ENCODE measurements at places on chromosomes 12 and 14.

DNA sequence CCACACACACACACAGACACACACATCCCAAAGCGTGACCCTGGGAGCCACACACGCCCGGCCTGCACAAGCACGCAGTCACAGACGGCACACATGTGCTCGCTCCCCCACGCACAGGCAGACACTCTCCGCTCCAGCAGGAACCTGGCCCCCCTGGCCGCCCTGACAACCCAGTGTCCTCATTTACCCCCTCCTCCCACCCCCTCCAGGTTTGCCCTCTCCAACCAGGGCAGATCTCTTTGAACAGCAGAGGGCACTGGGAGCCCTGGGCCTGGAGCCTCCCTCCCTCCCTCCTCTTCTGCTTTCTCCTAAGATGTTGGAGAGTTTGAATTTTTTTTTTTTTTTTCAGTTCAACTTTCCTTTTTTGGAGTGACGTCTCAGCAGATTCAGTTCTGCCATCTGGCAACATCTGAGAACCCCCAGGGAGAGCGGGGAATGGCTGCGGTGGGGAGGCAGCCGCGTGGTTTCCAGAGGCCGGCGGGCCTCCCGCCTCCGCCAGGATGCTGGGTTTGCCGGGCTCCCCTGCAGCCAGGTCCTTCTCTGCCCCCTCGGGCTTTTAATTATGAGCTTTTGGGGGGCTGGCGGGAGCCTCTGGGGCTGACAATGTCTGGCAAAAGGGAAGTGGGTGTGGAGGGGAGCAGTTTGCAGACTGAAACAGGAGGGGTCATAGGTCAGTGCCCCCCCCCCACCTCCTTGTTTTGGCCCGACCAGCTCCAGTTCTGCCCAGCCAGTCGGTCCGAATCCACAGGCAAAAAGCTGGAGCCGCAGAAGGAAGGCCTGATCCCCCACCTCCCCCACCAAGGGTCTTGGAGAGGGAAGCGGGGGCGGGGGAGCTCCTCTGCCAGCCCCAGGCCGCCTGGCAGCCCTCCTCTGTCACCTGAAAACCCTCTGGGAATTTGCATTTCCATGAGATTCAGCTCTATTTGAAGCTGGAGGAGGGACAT lies 1.3 kb upstream of the NCOR2 start:
- DNase-seq = peak; percentile 51

DNA sequence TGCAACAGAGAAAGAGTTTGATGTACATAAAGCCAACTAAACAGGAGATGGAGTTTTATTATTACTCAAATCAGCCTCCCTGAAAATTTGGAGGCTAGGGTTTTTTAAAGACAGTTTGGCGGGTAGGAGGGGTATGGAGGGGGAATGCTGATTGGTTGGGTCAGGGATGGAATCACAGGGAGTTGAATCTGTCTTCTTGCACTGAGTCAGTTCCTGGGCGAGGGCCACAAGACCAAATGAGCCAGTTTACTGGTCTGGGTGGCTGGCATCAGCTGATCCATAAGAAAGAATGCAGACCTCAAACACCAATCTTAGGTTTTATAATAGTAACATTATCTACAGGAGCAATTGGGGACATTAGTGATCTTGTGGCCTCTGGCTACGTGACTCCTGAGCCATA lies 64.9 kb downstream of the RIN3 start:
- DNase-seq = no peak

- no peak for DNase-seq
These were observed 152.1 kb downstream of the DPF3 start for GRCh38 chr14:72741826-72742117.

- no peak for DNase-seq
These were observed 155.7 kb downstream of the NRXN3 start for GRCh38 chr14:78325911-78326310.

GRCh38 chr12:12883369-12884001 lies 7.9 kb upstream of the GPRC5A start:
- no peak for DNase-seq

GRCh38 chr12:20451761-20452160 lies 83.4 kb downstream of the PDE3A start:
- no peak for DNase-seq

GRCh38 chr12:46664761-46665287 lies 161.0 kb downstream of the SLC38A4 start:
- no peak for DNase-seq

DNA sequence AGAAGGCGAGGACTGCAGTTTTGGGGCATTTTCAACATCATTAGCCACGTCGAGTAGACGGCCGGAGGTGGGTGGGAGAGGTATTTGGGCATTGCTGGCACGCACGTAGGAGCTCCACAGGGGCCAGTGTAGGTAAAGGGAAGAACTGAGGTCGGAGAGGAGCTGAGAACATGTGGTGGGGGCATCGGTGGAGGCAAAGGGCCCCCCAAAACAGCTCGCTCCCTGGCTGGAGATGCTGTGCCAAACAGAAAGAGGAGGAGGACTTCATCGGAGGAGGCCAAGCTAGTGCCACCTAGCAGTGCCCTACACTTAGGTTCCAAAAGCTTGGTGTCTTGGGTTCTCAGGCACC lies 52.0 kb upstream of the PPP2R5C start:
- DNase-seq = no peak

DNA sequence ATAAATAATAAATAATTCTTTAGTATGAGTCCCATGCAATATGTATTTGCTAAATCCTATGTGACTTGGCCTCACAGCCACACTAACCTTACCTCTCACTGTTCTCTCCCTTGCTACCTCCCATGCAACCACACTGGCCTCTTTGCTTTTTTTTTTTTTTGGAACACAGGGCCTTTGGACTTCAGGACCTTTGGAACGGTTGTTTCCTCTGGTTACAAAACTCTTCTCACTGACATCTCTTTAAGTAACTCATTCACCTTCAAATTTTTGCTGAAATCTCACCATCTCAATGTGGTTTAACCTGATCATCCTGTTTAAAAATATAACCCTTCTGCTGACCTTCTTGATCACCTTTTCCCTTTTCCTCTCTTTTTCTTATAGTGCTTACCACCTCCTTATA lies 194.0 kb downstream of the SSPN start:
- no peak for DNase-seq

- DNase-seq = no peak
These were observed 90.1 kb downstream of the SLC6A15 start for GRCh38 chr12:84822525-84822924.

DNA sequence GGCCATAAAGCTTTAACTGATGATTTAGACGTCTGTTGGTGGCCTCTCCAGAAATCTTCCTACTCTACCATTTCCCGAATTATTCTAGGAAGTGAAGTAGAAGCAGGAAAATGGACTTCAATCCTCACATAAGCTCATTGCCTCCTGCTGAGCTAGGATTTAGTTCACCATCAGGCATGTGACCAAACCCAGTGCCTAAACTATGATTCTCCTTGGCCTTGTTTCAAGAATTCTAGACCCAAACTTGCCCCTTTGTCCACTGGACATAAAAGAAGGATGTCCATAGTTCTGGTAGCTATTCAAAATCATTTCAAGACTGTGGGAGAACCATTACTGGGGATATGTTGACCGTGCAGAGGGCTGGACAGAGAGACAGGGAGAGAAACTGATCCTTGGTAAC lies 105.8 kb downstream of the C12orf50 start:
- no peak for DNase-seq

DNA sequence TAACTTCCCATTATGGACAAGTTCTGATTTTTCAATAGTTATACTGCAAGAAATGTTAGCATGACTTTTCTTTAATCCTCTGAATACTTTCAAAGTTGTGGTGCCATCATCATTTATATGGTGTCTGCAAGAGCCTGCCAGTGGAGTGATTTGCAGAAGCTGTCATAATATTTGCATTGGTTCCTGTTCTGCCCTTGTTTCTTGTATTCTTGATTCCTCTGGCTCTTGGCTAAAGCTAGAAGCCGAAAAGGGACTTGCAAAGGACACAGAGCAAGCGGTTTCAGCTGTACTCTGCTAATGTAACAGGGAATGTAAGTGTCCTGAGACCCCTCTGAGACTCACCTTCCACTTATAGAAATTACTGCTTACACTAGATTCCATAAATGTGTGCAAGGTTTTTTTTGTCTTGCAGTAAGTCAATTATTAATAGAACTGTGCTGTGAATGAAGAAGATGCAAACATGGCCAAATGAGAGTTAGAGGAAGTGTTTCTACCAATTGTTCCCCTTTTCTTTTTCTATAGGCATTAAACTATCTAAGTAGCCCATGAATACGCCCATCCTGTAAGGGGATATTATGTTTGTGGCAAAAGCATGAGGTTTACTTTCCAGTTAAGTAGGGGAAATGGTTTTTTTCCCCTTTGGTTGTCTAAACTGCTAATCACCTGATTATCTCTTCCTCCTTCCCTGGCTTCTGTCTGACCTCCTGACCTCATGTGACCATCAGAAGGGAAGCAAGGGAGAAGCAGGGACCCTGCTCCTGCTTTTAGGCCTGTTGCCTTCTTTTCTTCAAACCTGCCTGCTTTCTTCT lies 5.3 kb downstream of the DYRK4 start:
- no peak for DNase-seq

- DNase-seq = no peak
These were observed 5.2 kb upstream of the LMO3 start for GRCh38 chr12:16611146-16611545.

DNA sequence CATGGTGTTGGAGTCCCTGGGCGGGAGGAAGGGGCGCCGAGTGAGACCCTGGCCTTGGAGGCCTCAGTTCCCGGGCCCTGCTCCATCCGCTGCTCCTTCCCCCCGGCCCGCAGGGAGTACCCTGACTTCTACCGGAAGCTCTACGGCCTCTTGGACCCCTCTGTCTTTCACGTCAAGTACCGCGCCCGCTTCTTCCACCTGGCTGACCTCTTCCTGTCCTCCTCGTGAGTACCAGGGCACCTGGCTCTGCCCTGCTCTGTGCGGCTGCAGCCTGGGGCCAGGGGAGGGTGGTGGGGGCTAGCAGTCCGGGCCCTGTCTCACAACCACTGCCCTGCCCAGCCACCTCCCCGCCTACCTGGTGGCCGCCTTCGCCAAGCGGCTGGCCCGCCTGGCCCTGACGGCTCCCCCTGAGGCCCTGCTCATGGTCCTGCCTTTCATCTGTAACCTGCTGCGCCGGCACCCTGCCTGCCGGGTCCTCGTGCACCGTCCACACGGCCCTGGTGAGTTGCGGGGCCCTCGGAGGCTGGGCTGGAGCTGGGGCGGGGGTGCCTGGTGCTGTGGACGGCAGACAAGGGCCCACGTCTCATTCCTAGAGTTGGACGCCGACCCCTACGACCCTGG lies 7.0 kb downstream of the NOC4L start:
- no peak for DNase-seq

DNA sequence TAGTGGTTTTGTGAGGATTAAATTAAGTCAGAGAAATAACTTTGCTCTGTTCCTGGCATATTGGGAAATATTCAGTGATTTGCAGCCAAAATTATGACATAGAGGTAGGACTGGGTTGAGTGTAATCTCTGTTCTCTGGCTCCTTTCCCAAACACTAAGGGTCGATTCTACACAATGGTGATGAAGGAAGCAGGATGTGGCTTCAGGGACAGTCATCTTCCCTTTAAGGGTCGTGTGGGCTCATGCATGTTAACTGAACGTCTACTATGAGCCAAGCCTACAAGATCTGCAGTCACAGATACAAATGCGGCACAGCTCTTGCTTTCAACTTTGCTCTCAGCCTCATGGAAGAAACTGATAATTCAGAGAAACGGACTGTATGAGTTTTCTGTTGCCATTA lies 381.6 kb downstream of the VRK1 start:
- DNase-seq = no peak

- no peak for DNase-seq
These were observed 455.3 kb upstream of the ATP2B1 start for GRCh38 chr12:90163975-90164374.

- DNase-seq = no peak
These were observed 3.6 kb downstream of the RIMBP2 start for GRCh38 chr12:130712346-130713065.

DNA sequence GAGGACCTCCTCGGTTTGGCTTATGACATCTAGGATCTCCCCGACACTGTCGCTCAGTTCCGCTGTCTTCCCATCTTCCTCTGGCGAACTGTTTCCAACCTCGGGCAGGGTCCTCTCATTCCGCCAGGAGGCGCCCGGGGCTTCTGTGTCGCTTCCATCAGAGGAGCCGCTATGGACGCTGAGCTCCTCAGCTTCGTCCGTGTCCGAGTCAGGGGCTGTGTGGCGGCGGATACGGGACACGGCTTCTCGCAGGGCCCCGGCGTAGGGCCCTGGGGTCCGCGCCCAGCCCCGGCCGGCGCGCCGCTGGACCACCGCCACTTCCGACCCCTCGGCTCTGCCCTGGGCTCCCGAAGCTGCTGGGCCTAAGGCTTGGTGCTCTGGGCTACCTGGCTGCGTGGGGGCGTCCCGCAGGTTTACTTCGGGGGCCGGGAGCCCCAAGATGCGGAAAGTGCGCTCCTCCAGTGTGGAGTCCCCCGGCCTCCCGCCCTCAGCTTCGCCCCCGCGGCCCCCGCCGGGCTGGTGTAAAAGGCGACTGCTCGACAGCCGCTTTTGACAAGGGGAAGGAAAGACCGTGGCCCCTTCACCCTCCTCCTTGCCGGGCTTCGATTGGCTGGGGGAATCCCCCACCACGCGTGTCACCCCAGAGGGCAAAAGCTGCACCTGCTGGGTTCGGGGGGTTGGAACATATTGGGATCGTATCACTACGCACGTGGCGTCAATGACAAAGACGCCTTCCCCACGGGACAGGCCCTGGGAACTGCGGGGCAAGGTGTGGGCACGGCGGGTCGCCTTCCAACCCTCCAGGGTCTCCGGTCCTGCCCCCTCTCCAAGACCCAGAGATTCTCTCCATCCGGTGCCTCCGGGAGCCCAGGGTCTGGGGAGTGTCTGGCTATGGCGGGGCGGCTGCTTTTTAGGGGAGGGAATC lies 2.1 kb downstream of the DDN start:
- peak; percentile 84 for DNase-seq

GRCh38 chr14:48127674-48128073 lies 452.3 kb upstream of the MDGA2 start:
- DNase-seq = no peak

- DNase-seq = no peak
These were observed 24.4 kb upstream of the DUSP16 start for GRCh38 chr12:12586879-12587675.

DNA sequence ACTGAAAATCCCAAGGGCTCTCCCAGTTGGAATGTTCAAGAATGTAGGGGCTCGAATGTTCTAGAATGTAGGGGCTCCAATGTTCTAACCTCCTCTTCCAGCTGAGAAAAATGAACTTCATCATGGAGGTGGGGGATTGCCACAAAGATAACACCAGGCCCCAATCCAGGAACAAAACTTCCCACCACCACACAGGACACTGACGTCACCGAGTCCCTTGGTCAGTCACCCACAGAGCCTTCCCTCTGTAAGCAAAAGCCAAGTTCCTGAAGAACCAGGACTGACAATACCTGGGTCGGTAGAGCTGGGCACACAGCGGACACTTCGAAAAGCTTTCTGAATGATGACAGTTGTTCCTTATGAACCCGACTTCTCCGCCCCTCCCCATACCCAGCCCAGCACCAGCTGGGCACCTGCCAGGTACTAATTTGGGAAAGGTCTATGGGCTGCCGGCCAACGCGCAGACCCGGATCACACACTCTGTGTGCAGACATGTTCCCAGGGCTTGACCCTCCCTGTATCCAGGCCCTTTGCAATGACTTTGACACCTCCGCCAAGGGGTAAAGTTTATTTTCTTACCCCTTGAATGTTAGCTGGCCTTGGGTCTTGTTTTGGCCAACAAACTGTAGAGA lies 18.9 kb downstream of the ITPK1 start:
- no peak for DNase-seq
